ENCODE measurements at places on chromosomes 11 and 22.

GRCh38 chr11:6988506-6988905, 31.6 kb downstream of the ZNF214 start:
- DNase-seq: no peak

DNA sequence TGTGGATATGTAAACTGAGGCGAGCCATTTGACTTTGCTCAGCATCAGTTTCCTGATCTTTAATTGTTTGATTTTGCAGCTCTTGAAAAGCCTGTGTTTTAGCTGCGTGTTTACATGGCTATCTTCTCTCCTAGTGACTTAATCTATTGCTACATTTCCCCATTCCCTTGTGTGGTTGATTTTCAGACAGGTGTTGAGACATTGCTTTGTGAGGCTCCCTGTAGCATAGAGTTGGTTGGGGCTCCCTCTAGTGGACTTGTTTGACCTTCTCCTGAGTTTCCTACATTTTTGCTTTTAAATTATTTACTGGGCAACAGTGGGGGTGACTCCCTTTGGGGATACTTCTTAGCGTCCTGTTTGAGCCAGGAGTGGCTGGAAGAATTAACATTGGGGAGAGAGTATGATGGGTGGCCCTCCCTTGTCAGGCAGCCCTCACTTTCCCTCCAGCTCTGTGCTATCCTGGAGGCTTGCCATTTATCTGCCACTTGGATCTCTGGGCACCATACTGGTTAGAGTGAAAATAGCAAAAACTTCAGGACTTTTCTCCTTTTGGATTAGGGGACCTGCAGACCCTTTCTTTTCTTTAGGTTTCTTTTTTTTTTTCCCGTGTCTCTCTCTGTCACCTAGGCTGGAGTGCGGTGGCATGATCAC, 9.2 kb upstream of the CBL start:
- peak; percentile 80 for DNase-seq

GRCh38 chr11:80632156-80632555, 1191.3 kb upstream of the TENM4 start:
- DNase-seq: no peak

- DNase-seq: no peak
Measured at GRCh38 chr11:18390088-18390487, 4.3 kb upstream of the LDHA start.

DNA sequence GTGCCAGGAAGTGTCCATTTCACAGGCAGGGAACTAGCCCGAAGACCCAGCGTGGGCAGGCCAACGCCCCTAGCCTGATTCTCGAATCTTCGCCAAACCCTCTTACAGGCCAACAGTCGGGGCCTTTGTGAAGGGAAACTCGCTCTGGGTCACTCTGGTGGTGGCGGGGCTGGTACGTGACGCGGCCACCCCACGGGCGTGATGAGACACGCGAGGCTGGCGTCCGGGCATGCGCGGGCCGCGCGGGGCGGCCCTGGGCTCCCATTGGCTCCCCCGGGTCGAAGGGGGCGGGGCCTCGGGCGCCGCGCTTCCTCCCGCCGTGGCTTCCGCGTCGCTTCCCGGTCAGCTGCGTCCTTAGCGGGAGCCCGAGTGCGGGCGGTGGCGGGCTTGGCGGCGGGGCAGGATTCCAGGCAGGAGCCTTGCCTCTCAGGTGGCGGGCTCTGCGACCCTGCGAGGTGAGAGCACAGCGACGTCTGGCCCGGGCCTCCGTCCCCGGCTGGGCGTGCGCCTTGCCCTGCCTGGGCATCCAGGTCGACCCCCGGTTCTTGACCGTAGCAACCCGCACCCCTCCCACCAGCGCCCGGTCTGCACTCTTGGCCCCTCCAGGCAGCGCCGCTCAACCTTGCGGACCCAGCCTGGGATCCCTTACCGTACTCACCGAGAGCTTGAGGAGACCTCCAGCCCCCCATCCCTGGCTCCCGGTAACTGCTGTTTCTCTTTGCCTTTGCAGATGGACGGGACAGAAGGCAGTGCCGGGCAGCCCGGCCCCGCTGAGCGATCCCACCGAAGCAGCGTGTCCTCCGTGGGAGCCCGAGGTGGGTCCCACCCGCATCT, at the start of gene FRMD8:
Gene FRMD8 (plus strand): TSS at position 331 of the 834 bp plus-strand sequence. CDS start 400 bp downstream, at position 731.
- peak; percentile 76 for DNase-seq

- no peak for DNase-seq
Measured at GRCh38 chr11:96267496-96268032, 75.4 kb downstream of the MAML2 start.

- no peak for DNase-seq
Measured at GRCh38 chr11:28296426-28296825, 188.2 kb downstream of the METTL15 start.

- no peak for DNase-seq
Measured at GRCh38 chr11:125301346-125301745, 136.8 kb downstream of the PKNOX2 start.

GRCh38 chr11:65868076-65868667, 4.4 kb downstream of the EFEMP2 start:
- DNase-seq: no peak

- no peak for DNase-seq
Measured at GRCh38 chr11:100769617-100770016, 82.5 kb downstream of the ARHGAP42 start.

GRCh38 chr11:61497473-61497872, 11.1 kb upstream of the LRRC10B start:
- no peak for DNase-seq

DNA sequence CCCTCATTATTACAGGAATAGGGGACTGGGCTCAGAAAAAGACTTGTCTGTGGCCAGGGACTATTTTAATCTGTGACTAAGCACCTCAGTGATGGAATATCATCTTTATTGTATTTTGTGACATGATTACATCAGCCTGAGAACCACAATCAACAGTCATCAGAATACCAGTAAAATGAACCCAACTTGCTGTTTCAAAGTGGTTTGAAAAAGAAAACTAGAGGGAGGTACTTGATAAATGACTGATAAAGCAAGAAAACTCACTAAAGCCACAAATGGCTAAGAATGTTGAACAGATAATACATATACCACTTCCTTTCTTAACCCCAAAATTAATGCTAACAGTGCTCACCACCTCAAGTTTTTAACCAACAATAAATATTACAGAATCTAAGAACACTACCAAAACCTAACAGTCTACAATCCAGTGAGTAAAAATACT, 155.7 kb downstream of the ATG16L2 start:
- no peak for DNase-seq

DNA sequence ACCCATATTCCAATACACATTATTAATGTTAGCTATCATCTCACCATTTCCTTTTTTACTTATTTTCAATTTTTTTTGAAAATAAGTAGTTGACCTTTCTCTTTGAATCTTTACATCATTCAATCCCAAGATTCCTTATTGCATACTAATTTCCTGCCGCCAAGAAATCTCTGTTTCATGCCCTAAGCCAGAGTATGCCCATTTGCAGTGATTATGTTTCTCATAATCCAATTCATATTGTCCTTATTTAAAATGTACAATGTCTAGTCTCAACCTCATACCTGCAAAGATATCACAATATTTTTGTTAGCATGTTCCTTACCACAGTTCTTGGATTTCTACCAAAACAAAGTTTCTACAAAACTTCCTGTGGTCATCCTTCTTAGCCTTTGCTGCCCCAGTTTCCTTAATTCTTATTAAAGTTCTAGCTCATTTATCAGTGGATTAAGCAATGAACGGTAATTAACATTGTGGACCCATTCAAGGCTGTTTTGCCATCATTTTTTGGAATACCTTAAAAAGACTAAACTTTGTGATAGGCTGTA, 75.3 kb downstream of the CD44 start:
- DNase-seq: no peak

GRCh38 chr22:45999379-45999971, 22.5 kb upstream of the WNT7B start:
- DNase-seq: peak; percentile 89

DNA sequence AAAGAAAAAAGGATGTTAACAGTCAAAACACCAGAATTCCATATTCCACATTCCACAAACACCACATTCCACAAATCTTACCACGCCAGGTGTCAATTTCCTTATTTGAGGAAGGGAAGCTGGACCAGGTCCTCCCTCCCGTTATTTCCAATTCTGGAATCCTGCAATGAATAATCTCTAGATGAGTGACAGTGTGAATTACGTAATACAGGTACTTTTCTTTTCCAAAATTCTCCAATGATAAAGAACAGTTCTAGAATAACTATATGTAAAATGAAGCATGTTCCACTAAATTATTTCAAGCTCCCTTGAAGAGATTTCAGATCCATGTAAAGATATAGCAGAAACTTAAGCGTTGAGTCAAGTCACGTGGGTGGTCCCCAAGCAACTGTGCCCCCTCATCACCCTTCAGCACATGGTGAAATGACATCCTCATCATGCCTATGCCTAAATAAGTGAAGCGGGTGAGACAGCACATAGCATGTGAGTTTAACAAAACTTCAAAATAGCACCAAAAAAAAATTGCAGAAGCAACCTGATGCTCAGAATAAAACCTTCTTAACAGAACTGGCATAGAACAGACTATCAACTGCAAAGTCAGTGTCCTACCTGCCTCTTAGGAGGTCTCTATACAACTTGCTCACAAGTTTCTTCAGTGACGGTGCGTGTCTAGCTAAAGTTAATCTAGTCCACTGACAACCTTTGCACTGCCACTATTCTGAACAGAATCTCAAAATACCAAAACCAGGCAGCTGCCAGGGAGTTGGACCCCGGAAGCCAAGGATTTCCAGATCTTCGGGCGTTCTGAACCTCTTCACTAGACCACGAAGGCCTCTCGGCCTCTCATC, 876 bp downstream of the NFRKB start:
- no peak for DNase-seq

- no peak for DNase-seq
Measured at GRCh38 chr11:83723999-83724398, 437.8 kb upstream of the CCDC90B start.

DNA sequence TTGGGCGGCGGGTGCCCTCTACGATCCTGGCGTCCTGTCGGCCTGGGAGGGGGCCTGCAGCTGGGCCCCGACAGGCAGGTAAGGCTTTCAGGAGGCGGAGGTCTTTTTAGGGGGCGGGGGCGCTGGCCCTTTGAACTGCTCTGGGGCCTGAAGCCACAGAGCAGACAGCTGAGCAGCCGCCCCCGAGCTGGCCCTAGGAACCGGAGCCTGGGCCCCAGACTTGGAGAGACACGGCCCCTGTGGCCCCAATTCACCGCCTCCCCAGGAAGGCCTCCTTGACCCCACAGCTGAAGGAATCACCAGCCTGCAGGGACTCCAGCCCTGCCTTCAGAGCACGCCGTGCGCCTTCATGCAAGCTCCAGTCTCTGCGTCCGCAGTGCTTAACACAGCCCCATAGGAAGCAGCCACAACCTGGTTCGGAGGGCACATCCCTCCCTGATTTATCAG, 618 bp upstream of the CERK start:
- DNase-seq: no peak

DNA sequence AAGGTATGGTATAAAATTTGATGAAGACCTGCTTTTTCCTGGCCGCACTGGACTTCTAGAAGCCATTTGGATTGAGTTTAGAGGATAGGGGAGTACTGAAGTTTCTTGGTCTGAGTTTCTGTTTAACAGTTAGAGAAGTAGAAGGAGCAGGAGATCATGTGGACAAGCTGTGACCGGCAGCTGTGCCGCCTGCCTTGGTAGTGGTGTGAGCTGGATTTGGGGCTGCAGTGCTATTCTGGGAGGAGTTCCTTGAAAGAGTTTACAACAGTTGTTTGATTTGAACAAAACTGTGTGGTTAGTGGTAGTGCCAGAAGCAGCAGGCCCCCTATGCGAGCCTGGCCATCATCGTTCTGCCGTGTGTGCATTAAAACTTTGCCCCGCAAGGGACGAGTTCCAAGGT, 105.2 kb downstream of the PDHX start:
- no peak for DNase-seq

DNA sequence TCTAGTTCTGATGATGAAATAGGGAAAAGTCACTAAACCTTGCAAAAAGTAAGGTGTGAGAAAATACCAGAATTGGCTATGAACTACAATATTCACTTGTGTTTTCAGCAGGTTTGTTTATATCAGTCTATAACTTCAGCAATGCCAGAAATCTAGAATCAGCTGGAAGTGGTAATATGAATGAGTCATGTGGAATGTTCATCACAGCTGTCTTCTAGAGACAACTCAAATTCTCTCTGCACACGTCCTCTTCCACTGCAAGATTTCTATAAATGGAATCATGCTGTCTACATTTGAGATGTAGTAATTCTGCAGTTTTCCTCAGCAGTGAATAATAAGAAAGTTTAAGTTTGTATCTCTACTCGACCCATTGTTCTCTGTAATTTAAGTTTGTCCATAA, 89.9 kb downstream of the OR4A15 start:
- DNase-seq: no peak

DNA sequence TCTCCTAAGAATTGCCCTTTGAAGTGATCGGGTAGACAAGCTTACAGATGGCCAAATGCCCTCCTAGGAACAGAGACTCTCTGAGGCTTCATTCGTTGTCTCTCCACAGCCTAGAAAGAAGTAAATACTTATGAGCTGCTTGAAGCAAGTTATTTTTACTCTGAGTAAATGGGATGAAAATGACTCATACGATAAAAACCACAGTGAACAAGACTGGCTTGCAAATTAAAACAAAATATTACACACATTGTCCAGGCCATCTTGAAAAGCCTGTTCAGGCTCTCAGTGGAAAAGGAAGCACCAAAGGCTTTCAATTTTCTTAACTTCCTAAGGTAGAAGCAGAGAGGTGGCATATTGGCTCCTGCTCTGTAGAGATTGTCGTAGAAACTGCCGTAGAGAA, 294.2 kb downstream of the NELL1 start:
- DNase-seq: no peak

- no peak for DNase-seq
Measured at GRCh38 chr11:8785998-8786397, 103.4 kb downstream of the RPL27A start.

DNA sequence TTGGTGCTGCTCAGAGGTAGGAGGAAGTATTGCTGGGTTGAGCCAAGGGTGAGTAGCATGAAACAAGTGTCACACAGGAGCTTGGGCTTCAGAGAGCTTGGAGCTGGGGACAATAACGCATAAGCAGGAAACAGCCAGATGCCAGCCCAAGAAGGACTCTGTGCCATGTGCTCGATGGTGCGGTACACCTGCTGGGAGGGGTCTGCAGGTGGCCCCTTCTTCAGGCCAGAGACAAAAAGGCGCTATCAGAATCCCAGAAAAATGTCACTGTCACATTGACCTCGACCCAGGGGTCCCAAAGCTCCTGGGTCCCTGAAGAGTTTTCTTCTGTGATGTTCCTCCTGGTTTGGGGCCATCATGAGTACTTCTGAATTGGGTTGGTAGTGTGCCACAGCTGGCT, 244.4 kb downstream of the TBC1D22A start:
- DNase-seq: no peak

- no peak for DNase-seq
Measured at GRCh38 chr11:105448703-105449079, 161.2 kb upstream of the GRIA4 start.

Data from COR-L47 (cell line).